IPS DF 6.9 (cell line): ENCODE measurements at places on chromosomes 16 and 17.

- no peaks in the 10 kb centered on the region for H3K36me3 ChIP-seq
- no peak for DNase-seq
- no peaks in the 10 kb centered on the region for H3K27me3 ChIP-seq
Observed at GRCh38 chr16:79777679-79778078, 177.1 kb upstream of the MAF start.

DNA sequence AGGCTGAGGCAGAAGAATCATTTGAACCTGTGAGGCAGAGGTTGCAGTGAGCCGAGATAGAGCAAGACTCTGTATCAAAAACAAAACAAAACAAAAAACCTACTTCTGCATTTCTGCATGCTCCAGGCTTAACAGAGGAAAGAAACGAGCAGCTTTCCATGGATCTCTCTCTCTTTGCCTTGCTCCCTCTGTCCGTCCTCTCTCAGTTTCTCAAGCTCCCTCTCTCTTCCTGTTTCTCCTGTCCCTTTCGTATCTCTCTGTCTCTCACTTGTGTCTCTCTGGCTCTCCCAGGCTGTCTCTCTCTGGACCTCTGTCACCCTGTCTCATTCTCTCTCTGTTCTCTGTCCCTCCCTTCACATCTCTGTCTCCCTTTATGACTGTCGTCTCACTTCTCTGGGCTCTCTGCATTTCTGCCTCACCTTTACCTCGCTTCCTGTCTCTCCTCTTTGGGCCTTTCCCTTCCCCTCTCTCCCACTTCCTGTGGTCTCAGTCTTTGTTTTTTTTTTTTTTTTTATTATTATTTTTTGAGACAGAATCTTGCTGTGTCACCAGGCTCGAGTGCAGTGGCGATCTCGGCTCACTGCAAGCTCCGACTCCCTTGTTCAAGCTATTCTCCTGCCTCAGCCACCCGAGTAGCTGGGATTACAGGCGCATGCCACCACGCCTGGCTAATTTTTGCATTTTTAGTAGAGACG, 4.1 kb upstream of the PITPNA start:
- H3K36me3 ChIP-seq, result no peaks in the 10 kb centered on the region
- no peak for DNase-seq
- peaks cover 3% of the 10 kb centered on the region for H3K4me1 ChIP-seq
- H3K4me3 ChIP-seq, result no peak overlapping the region

DNA sequence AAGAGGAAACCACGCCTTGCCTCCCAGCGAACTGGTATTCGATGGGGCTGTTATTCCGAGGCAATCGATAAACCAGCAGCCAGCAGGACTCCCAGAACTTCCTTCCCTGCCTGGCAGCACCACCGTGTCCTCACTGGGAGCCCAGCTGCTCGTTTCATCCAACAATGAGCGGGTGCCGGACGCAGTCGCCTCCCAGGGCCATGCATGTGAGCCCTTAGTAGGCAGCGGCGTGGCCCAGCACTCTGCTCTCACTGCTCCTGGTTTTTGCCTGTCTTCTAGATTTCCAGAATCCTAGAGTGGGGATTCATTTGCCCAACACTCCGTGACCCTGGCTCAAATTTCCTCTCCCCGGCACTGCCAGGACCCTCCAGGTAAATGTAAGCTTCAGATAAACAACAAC, 29.1 kb upstream of the RASD1 start:
- no peaks in the 10 kb centered on the region; the same call in 1 of the 2 replicates for H3K36me3 ChIP-seq
- no peak overlapping the region for H3K27ac ChIP-seq
- H3K4me1 ChIP-seq, result peaks cover 7% of the 10 kb centered on the region; the same call in 1 of the 2 replicates

- no peak overlapping the region for H3K4me3 ChIP-seq
- H3K27me3 ChIP-seq, result no peaks in the 10 kb centered on the region
- no peaks in the 10 kb centered on the region for H3K36me3 ChIP-seq
- no peaks in the 10 kb centered on the region for H3K4me1 ChIP-seq
- no peak for DNase-seq
- H3K27ac ChIP-seq, result no peak overlapping the region
Observed at GRCh38 chr17:56284482-56284881, 131.2 kb downstream of the ANKFN1 start.

GRCh38 chr16:61721544-61721943, 314.7 kb downstream of the CDH8 start:
- no peaks in the 10 kb centered on the region for H3K27me3 ChIP-seq
- H3K4me3 ChIP-seq, result no peak overlapping the region
- H3K36me3 ChIP-seq, result no peaks in the 10 kb centered on the region
- DNase-seq, result no peak
- no peak overlapping the region for H3K27ac ChIP-seq
- H3K4me1 ChIP-seq, result no peaks in the 10 kb centered on the region

GRCh38 chr17:78534492-78535272, 42.5 kb downstream of the DNAH17 start:
- H3K4me1 ChIP-seq, result no peaks in the 10 kb centered on the region
- H3K27ac ChIP-seq, result no peak overlapping the region
- no peak overlapping the region for H3K4me3 ChIP-seq
- no peaks in the 10 kb centered on the region for H3K27me3 ChIP-seq
- DNase-seq, result no peak

GRCh38 chr16:15811481-15812400, 45.1 kb downstream of the MYH11 start:
- H3K36me3 ChIP-seq, result no peaks in the 10 kb centered on the region
- no peak overlapping the region for H3K27ac ChIP-seq
- DNase-seq, result no peak

DNA sequence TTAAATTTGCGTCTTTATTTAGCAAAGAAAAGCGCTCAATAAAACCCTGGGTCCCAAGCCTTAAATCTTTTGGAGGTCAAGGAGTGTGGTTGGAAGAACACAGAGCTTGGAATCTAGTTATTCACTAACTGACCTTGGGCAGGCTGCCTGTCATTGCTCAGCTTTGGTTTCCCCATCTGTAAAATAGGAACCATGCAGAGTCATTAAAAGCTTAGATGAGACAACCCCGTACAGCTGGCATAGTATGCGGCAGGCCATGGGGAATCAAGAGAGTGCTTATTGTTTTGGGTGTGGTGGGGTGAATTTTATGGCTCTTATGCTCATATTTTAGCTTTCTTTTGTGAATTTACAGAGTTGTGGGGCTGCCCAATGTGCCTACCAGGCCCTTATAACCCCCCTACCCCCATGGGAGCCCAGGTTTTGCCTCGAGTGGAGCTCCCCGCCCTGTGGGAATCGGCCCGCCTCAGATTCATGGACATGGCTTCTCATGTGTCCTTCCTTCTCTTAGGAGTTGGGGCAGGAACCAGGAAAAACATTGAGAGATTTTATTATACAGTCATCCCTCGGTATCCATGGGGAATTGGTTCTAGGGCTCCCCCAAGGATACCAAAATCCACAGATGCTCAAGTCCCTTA, 113.5 kb downstream of the CLEC16A start:
- H3K4me1 ChIP-seq, result no peaks in the 10 kb centered on the region
- no peak overlapping the region for H3K4me3 ChIP-seq
- no peak for DNase-seq
- no peaks in the 10 kb centered on the region for H3K27me3 ChIP-seq

DNA sequence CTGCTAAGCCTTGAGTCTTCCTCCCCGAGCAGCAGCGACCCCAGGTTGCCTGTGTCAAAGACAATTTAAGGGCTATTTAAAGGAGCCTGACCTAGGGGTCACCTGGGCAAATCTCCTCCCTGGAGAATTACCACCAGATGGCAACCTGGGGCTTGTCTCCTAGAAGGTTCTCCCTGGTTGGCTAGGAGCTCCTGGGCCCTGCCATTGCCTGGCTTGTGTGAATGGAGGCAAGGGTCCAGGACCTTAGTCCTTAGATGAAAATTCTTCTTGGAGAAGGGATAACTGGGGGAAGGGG, 51.3 kb upstream of the TAC4 start:
- no peak overlapping the region for H3K27ac ChIP-seq
- H3K4me1 ChIP-seq, result peaks cover 3% of the 10 kb centered on the region; the same call in 1 of the 2 replicates
- no peak overlapping the region for H3K4me3 ChIP-seq
- DNase-seq, result peak; percentile 72
- H3K27me3 ChIP-seq, result peaks cover 20% of the 10 kb centered on the region

- no peaks in the 10 kb centered on the region for H3K4me1 ChIP-seq
- H3K27ac ChIP-seq, result no peak overlapping the region
Observed at GRCh38 chr16:9647981-9648701, 534.1 kb downstream of the GRIN2A start.

GRCh38 chr16:28182183-28182582, 29.6 kb downstream of the XPO6 start:
- H3K4me1 ChIP-seq, result 0 out of 2 replicates have a peak, but pooled peaks cover 2% of the 10 kb centered on the region
- no peaks in the 10 kb centered on the region for H3K36me3 ChIP-seq
- no peaks in the 10 kb centered on the region for H3K27me3 ChIP-seq
- H3K27ac ChIP-seq, result no peak overlapping the region

GRCh38 chr16:1057252-1057932, 15.2 kb upstream of the SSTR5 start:
- H3K4me1 ChIP-seq, result peaks cover 3% of the 10 kb centered on the region; the same call in 1 of the 2 replicates
- H3K27ac ChIP-seq, result no peak overlapping the region
- no peak overlapping the region for H3K4me3 ChIP-seq
- H3K36me3 ChIP-seq, result no peaks in the 10 kb centered on the region
- no peaks in the 10 kb centered on the region for H3K27me3 ChIP-seq

GRCh38 chr17:82890339-82890730, 50.5 kb upstream of the ZNF750 start:
- DNase-seq, result no peak
- H3K36me3 ChIP-seq, result 0 out of 2 replicates have a peak, but pooled peaks cover 2% of the 10 kb centered on the region
- peaks cover 4% of the 10 kb centered on the region for H3K4me1 ChIP-seq
- H3K27me3 ChIP-seq, result no peaks in the 10 kb centered on the region
- no peak overlapping the region for H3K4me3 ChIP-seq

GRCh38 chr16:82344157-82344556, 174.1 kb upstream of the MPHOSPH6 start:
- H3K27ac ChIP-seq, result no peak overlapping the region
- H3K36me3 ChIP-seq, result no peaks in the 10 kb centered on the region
- DNase-seq, result peak; percentile 16
- no peak overlapping the region for H3K4me3 ChIP-seq
- H3K4me1 ChIP-seq, result no peaks in the 10 kb centered on the region; the same call in 1 of the 2 replicates
- no peaks in the 10 kb centered on the region for H3K27me3 ChIP-seq

- no peak overlapping the region for H3K27ac ChIP-seq
- no peak for DNase-seq
- H3K36me3 ChIP-seq, result no peaks in the 10 kb centered on the region
Observed at GRCh38 chr17:43834106-43834505, 1.2 kb upstream of the MPP3 start.

DNA sequence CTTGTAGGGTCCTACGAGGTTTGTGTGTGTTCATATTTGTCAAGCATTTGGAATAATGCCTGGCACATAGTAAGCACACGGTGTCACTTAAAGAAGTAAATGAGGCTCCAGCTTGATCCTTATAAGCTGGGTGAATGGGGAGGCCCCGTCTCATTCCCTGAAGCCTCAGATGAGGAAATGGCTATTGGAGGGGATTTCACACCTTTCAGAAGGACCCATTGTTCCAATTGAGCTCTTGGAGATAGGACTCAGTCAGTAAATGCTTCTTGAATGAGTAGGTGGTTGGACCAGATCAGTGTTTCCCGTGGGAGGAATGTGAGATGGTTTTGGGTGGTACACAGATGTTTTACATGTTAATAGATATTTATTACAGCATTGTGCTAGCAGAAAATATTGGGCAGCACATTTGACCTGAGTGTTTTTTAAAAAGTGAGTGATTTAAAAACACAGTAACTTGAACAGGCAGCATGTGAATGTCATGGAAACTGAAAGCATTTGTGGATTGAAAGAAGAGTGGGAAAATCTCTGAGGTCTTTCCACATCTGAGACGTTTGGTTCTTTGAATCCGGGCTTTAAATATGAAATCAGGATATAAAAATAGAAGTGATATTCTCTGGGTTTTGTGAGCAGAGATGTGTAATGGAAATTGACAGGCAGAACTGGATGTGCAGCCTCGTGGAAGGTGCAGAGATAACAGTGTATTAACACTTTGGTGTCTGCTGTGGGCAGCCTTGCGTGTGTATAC, 36.4 kb upstream of the ARHGAP17 start:
- no peaks in the 10 kb centered on the region for H3K27me3 ChIP-seq
- H3K4me1 ChIP-seq, result no peaks in the 10 kb centered on the region
- DNase-seq, result no peak

- H3K4me3 ChIP-seq, result no peak overlapping the region
- DNase-seq, result no peak
- H3K36me3 ChIP-seq, result no peaks in the 10 kb centered on the region
- H3K4me1 ChIP-seq, result peaks cover 1% of the 10 kb centered on the region; the same call in 1 of the 2 replicates
- no peak overlapping the region for H3K27ac ChIP-seq
Observed at GRCh38 chr17:27746881-27747280, 53.4 kb downstream of the NOS2 start.

DNA sequence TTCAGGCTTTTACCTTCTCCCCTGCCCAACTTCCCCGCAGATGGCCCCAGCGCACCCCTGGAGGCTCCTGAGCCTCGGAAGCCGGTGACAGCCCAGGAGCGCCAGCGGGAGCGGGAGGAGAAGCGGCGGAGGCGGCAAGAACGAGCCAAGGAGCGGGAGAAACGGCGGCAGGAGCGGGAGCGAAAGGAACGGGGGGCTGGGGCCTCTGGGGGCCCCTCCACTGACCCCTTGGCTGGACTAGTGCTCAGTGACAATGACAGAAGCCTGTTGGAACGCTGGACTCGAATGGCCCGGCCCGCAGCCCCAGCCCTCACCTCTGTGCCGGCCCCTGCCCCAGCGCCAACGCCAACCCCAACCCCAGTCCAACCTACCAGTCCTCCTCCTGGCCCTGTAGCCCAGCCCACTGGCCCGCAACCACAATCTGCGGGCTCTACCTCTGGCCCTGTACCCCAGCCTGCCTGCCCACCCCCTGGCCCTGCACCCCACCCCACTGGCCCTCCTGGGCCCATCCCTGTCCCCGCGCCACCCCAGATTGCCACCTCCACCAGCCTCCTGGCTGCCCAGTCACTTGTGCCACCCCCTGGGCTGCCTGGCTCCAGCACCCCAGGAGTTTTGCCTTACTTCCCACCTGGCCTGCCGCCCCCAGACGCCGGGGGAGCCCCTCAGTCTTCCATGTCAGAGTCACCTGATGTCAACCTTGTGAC, 3.6 kb downstream of the MAPK7 start:
- no peak overlapping the region for H3K27ac ChIP-seq
- peaks cover 5% of the 10 kb centered on the region; the same call in 1 of the 2 replicates for H3K4me1 ChIP-seq
- peaks cover 49% of the 10 kb centered on the region for H3K36me3 ChIP-seq
- no peaks in the 10 kb centered on the region for H3K27me3 ChIP-seq

DNA sequence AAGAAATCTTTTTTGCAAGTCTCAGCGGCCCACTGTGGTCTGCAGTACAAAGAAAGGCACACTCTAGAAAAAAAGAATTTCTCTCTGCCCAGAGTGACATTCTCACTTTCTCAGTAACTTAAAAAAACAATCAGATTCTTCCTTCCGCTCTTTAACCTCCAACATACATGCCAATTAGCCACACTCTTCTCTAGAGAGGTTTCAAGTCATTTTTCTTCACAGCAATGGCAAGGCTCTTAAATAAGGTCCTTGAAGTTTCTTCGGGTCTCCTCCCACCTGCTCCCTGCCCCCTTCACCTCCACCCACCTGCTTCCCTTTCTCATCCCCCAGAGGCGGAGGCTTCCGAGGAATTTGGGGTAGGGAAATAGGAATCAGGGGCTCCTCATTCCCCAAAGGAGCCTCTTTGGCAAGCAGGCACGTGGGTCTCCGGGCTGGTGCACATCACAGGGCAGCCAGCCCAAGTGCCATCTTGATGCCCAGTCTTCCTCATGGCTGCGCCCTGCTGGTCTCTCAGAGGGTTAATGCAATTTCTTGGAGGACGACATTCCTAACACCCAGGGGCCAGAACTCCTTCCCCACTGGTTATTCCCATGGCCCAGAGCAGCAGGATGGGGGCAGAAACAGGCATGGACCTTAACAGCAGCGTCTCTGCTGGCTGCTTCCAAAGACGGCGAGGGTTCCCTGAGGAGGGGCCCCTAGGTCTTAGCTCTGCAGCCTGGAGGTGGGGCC, 855 bp upstream of the MEOX1 start:
- H3K27ac ChIP-seq, result no peak overlapping the region
- H3K27me3 ChIP-seq, result no peaks in the 10 kb centered on the region
- H3K36me3 ChIP-seq, result no peaks in the 10 kb centered on the region
- peaks cover 1% of the 10 kb centered on the region; the same call in 1 of the 2 replicates for H3K4me1 ChIP-seq
- DNase-seq, result no peak
- no peak overlapping the region for H3K4me3 ChIP-seq
